ENCODE measurements at places on chromosomes 13 and 19.
A peak's percentile ranks its signal among the peaks of the same experiment; 100 is the strongest.

GRCh38 chr19:4624301-4624700, 15.0 kb upstream of the TNFAIP8L1 start:
- no peak for DNase-seq

GRCh38 chr13:62524498-62524897, 1108.8 kb upstream of the PCDH20 start:
- no peak for DNase-seq

- no peak for DNase-seq
These were observed 138.6 kb downstream of the MIPEP start for GRCh38 chr13:23750383-23751121.

DNA sequence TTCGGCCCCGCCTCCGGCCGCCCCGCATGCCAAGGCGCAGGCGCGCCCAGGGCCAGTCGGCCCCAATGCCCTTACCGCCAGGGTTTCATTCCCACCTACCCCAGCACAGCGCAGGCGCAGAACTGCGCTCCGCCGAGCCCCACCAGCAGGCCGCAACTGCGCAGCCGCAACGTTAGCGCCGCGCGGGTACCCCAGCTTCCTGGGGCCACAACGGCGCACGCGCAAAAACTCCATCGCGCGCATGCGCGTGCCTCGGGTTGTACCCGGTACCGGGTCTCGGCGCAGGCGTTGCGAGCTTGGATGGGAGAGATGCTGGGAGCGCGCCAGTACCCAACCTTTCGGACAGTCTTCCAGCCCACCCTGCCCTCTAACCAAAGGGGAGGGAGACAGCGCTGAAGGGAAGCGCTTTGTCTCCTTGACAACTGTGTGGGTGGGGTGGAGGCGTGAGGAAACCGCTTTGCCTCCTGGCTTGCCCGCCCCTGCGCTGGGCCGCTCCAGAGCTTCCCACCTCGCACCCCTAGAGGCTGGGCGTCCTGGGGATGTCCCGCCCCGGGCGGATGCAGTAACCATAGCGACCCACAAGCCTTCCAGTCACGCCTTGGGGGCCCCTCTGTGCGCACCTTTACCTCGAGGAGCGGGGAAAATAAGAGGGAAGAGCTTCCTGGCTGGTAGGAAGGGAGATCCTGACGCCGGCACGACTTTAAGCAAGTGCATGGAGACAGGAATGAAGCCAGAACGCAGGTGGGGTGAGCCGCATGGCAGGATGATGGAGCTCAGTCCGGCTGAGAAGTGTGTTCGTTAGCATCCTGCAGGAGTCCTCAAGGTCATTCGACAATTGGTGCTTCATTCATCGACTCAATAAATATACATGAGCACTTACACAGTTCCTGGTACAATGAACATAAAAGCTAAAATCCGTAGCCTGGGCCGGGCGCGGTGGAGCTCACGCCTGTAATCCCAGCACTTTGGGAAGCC, 525 bp upstream of the MYPOP start:
- peak; percentile 99 for DNase-seq

- DNase-seq: no peak
These were observed 389 bp upstream of the ZNF649 start for GRCh38 chr19:51905206-51905605.

DNA sequence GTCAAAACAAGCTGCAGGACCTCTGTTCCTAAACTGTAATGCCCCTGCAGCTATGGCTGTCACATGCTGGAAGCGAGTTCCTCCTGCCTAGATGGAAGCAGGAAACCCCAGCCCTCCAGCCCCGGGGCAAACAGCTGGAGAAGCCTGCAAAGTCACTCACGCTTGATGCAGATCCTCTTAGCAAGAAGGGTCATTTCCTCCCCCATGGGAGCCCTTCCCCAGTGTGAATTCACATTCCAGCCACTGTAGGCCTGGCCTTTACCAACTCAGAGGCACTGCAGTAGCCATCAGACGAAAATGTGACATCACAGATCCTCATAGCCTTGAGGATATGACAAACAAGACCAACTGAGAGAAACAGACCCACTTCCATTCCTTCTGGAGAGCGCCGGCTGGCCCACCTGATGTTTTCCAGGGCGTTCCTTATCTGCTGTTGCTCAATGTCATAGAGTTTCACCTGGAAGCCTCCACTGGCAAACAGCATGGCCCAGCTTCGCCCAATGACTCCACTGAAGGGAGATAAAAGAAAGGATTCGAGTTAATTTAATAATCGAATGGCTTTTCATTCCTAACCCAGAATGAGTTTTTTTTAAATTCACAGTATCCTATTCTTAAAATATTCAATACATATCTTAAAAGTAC, 13.5 kb downstream of the CRYL1 start:
- no peak for DNase-seq

GRCh38 chr19:19076476-19076875, 12.7 kb downstream of the SLC25A42 start:
- no peak for DNase-seq

- DNase-seq: peak; percentile 65
These were observed 451 bp upstream of the ICAM5 start for GRCh38 chr19:10289167-10289835.

DNA sequence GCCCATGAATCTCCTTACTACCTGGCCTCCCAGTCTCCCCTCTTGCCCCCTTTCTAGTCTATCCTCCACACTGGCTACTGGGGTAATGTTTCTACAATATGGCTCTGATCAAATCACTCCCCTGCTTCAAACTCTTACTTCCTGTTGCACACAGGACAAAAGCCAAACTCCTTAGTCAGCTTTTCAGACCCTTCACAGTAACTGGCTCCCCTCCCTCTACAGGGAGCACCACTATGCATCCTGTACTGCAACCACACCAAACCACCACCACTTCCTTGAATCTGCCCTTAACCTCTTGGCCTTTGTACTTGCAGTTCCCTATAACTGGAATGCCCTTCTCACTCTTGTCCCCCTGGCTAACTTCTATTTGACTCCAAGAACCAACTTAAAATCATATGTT, 32.2 kb downstream of the DEDD2 start:
- peak; percentile 66 for DNase-seq

GRCh38 chr13:48475230-48475629, 57.6 kb downstream of the RCBTB2 start:
- no peak for DNase-seq

DNA sequence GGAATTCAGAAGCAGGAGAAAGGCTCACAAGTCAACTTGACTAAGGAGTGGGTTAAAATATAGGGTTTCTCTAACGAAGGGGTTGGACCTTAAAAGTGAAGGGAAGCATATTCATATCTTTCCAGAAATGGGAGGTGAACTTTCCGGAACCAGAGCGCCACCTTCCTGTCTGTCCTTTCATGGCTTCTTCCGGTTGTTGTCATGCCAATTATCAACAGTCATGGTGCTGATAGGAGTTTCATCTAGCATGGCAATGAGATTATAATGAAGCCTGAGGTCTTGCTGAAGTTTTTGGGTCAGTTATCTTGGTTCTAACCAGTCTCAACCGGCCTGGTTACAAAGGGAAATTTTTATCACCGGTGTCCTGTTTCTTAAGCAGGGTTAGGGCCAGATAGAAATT, 162.9 kb upstream of the NBEA start:
- DNase-seq: no peak

- no peak for DNase-seq
These were observed 72.9 kb upstream of the NPAS1 start for GRCh38 chr19:46946611-46947238.

DNA sequence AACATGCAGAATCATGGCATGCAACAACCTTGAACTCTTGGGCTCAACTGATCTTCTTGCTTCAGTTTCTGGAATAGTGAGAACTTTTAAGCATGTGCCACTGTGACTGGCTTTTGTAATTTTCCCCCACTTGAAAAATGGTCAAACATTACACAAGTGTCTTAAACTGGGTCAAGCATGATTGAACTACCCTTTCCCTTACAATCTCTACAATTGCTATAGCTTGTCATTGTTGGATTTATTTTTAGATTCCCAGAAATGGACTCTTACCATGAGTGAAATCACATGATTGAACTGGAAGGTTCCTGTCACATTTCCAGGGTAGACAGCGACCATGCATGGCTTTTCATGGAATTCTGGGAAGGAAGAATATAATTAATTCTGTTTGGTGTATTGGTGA, 102.2 kb upstream of the TUBA3C start:
- no peak for DNase-seq

DNA sequence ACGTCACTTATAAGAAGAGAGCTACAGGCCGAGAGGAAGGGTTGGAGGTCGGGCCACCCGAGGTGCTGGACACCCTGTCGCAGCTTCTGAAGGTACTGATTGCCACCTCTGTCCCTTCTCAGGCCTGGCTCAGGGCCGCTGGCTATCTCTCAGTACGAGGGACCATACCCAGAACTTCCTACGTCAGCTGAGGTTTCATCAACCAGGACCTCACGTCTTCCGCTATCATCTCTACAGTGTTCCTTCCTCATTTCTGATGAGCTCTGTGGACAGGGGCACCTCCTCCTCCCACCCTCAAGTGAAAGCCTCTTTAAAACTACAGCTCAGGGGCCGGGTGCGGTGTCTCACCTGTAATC, 58.2 kb upstream of the USE1 start:
- no peak for DNase-seq

GRCh38 chr13:100789481-100789880, 114.9 kb upstream of the TMTC4 start:
- no peak for DNase-seq

Data from CD4-positive, alpha-beta T cell treated with Interferon alpha-2 for 1 hour (primary cell).